NCI-H1105 (cell line): ENCODE measurements at places on chromosomes 7 and 10.

DNA sequence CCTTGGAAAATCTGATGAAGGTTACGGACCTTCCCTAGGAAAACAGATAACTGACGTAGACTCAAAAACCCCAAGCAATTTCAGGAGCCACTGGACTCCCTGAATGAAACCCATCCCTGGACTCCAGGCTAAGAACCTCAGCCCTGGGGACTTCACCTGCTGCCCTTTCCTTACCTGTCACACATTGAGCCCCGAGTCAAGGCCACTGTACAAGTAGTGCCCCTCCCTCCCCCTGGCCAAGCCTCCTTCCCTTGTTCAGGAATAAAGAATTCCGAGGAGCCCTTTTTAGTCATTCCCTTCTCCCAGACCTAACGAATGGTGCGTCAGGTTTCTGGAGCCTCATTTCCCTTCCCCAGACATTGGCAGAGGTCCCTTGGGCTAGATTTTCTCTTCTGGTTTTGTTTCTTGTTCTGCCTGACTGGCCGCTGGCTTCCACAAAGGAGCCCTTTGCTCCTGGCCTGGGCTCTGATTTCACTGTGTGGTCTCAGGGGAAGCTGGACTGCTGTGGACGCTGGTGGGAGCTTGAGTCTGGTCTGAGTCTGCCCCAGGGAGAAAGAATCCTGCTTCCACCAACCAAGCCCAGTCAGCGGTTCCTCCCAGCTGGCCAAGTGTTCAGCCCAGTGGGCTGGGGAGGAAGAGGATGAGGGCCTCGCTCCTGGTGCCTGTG, 31.7 kb downstream of the ZNF775 start:
- no peak for DNase-seq

DNA sequence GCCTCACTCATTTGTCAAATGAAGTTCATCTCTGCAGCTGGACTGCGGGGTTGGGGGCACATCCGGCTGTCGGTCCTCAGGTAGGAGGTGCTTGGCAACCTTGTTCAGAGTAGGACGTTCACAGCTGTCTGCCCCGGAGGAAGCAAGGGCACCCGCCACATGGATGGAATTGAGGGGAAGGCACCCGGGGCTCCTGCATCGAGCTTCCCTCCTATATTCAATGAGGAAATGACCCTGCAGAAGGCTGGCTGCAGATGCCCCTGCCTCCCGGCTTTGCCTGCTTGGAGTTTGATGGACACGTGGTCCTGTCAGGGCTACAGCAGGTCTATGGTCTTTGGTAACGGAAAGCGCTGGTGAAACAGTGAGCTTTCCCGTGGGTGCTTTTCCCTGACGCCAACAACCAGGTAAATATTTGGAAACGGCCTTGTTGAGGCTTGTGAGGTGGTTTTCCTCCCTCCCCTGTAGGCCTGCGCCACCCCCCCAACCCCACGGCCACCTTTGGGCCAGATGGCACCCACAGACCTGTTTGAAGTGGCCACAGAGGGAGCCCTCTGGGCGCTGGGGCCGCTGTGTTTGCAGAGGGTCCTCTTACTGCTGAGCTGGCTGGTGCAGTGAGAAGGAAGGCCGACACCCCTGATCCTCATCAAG, 32.9 kb downstream of the HTRA1 start:
- no peak for DNase-seq

- no peak for DNase-seq
Observed at GRCh38 chr7:142548978-142549377, 200.3 kb upstream of the PRSS1 start.

DNA sequence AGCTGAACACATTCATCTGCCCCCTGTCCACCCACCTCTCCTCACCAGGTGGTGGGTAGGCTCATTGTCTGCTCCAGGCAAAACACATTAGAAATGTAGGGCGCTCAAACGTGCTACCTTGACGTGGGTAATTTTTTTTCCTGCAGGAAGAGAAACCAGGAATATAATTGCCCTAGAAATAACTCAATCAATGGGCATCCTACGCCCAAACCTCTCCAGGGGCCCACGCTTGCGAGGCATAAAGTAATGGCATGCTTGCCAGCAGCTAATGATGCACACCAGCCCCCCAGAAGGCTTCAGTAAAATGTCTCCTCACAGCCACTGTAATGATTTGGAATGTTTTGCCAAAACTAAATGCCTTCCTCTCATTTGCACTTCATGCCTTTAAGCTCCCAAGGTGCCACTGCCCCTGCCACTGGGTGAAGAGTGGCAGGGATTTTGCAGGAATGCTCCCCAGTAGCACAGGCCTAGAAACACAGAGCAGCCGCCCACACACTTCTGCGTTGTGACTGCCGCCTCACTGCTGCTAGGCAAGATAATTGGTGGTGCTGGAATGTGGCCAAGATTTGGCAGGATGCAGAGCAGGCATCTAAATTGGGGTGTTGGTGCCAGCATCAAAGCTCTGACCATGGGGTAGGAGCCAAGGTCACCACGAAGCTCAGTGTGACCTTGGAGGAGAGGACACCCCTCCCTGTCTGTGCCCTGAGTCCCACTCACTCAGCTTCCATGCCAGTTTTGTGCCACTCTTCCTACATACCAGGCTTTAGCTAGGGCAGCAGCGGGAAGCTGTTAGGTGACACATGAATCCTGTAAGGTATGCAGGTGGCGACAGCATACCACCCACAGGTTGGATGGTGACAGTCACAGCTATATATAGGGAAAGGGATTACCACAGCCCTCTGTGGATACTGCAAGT, 48.7 kb upstream of the PPP1R3C start:
- DNase-seq = peak; percentile 47

DNA sequence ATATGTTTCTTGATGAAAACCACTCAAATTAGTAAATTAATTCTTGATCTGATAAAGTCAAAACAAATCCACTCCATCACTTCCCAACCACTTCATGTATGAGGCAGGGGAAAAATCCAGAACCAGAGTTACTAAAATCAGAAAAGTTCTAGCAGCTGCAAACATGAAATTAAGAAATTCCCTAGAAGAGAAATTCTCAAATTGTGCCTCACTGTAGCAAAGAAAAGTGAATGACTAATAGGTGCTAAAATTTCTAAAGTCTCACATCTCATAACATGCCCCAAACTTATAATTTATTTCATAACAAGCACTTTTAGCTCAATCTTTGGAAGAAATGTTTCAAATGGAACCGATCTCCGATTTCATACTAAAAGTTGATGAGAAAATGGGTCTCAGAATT, 345.0 kb upstream of the AOAH start:
- DNase-seq = no peak

DNA sequence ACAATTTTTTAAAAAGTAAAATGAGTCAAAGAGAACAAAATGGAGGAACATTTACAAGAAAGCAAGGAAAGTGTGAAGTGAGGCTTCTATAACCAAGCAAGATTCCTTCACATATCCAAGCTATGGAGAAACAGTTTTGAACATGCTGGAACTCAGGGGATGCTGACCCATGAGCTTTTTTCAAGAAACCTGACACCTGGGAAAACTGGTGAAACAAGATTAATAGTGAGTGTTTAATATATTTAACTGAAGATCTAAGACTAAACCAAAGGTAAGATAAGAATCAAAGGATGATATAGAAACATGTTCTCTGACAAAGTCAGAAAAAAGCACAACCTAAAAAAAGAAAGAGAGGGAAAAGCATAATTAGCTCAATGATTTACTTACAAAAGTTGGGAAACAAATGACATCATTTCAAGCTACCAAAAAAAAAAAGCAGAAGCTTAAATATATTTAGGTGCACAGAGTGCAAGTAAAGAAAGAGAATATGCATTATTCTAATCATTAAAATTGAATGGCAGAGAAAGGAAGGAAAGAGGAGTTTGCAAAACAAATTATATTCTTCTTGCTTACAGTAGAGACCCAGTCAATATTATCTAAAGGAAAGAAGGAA, 24.9 kb downstream of the C7orf25 start:
- no peak for DNase-seq

DNA sequence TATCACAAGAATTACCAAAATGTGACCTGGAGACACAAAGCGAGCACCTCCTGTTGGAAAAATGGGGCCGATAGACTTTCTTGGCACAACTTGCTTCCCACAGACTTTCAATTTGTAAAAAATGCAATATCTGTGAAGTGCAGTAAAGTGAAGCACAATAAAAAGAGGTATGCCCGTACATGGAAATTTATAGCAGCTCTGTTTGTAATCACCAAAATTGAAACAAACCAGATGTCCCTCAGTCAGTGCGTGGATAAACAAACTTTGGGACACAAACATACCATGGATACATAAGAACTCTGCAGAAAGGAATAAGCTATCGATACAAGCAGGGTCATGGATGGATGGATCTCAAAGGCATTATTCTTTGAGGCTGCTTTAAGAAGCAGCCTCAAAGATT, 33.6 kb downstream of the ARID5B start:
- no peak for DNase-seq

- no peak for DNase-seq
Observed at GRCh38 chr7:28052933-28053332, 127.7 kb downstream of the JAZF1 start.

DNA sequence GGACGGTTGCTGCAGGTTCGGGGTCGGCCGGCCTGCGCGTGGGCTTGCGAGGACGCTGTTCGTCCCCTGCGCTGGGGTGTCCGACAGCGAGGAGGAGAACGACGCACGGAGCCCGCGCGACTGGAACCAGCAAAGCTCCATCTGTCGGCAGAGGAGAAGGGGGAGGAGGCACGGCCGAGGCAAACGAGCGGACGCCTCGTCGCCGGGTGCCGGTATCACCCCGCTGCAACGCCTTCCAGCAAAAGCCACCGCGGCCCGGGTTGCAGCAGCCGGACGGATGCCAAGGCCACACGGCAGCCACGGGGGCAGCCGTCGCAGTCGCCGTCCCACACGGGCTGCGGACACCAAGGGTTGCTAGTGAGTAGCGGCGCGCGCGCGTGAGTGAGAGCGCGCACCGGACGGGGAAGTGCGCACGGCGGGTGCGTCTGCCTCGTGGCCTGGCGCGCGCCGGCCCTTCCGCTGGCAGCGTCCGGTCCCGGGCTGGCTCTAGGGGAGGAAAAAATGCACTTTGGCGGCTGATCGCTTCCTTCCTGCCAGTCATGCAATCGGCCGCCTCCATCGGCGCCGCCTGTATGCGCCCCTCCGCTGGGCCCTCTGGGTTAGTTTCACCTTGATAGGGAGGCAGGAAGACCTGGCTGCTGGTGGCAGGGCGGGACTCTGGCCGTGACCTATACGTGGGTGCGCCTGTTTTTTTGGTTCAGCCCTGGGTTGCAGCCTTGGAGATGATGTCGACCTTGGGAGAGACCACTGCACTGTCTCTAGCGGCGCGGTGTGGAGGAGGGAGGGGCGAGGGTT, 434 bp downstream of the STAMBPL1 start:
- peak; percentile 33 for DNase-seq

DNA sequence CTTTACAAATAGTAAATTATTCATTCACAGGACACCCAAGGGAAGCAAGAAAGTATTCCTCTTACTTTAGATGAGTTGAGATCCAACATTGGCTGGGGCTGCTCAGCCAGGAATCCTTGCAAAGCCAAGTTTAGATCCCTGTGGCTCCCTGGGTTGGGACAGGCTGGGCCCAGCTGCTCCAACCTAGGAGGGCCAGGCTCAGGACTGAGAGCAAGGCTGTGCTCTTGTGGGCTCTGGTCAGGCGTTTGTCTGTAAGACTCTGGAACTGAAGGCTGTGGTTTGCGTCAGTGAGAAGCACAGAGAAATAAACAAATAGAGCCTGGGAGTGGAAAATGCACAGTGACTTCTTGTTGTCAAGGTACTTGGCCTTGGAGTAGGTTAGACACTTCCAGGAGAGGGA, 53.2 kb upstream of the TMEM273 start:
- DNase-seq = no peak

DNA sequence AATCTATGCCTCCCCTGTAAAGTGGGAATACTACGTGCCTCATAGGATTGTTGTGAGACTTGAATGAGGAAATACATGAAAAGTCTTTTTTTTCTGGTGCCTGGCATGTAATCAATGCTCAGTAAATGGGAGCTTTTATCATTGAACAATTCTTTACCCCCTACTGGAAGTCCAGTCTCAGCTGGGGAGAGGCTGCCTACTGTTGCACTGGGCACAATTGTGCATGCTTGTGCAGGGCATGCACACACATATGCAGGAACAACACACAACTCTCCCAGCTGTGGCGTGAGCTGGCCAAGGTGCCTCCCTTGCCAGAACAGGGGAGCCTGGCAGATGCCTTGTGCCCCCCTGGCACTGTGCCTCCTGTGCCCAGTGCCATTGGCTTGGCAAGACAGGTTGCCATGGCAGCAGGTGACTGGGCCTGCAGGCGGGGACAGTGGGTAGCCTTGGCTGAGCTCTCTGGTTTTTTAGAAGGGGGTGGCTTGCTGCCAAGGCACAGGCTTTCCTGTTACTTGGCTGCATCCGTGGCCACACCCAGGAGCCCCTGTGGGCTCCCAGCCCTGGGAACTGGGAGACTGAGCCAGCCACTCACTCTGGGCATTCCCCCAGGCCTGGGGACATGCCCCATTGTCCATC, 16.1 kb upstream of the PALD1 start:
- peak; percentile 88 for DNase-seq

- DNase-seq = peak; percentile 7
Observed at GRCh38 chr7:30412782-30413504, 65.6 kb downstream of the NOD1 start.

DNA sequence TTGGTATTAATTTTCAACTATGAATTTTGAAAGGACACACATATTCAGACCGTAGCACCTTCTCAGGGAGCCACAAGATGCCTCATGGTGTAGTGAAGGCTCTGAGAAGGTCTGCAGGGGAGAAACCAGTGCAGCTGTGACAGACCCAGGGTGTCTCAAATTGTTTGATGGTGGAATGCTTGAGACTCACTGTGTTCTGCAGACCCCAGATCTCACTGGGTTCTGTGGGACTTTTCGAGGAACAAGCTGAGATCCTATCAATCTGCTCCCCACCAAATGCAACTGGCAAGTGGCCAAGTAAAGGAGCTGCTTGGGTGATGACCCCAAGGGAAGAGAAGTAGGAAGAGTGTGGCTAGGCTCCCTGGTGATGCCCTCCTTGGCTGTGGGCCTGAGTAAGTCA, 130.5 kb upstream of the UNC5B start:
- DNase-seq = no peak

DNA sequence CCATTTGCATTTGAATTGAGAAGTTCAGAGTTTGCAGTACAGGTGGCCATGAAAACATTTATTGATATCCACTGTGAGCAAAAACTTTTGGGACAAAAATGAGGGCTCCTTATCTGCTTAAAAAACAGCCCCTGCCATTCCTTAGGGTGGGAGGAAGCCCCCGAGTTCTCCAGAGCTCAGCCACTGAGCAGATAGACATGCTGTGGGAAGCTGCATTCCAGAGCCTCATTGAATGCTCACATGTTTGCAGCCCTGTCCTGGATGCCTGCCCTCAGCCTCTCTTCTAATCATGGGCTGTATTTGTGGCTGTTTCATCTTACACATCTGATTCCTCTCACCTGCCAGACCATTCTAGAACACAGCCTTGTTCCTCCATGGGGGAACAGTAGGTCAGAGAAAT, 33.3 kb downstream of the PLPP4 start:
- no peak for DNase-seq

DNA sequence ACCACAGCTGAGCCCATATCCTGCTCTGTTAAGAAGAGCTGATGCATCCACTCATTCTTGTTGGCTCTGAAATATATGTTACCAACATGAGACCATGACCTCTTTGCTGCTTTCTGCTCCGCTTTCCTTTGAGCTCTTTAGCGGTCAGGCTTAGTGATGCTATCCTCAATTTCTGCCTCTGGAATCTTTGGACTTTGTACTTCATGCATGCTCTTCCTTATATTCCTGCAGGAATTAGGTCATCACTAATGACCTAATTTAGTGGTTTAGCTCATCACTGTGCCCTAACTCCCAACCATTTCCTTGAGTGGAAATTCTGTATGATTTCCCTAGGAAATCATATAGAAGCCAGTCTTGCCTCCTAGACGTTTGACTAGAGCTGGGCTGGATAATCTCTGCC, 119.5 kb downstream of the AOAH start:
- DNase-seq = no peak
